ENCODE measurements at places on chromosomes 1 and 21.

DNA sequence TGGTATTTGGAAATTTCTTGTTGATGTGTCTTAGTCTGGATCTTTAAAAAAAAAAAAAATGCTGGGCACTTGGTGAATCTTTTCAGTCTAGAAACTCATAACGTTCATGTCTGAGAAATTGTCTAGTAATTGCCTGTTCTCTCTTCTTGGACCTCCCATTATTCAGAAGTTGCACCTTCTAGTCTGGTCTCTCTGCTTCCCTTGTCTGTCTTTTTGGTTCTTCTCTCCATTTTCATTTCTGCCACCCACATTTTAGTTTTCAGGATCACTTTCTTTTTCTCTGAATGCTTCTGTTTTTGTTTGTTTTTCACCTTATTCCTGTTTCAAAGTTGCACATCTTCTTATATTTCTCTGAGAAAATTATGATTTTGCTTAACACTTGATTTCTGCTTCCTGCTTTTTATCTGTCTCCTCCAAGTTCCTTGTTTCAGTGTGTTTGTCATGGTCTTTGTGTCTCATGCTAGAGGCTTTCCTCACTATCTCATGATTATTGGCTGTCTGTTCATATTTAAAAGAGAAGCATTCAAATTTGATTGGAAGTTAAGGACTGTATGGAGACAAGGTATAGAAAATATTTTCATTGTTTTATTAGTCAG lies 21.3 kb downstream of the BACE2 start:
- no peak for DNase-seq

- DNase-seq = no peak
Measured at GRCh38 chr1:113692824-113693431, 66.4 kb downstream of the PHTF1 start.

GRCh38 chr1:108016451-108016920 lies 51.5 kb upstream of the VAV3 start:
- no peak for DNase-seq

DNA sequence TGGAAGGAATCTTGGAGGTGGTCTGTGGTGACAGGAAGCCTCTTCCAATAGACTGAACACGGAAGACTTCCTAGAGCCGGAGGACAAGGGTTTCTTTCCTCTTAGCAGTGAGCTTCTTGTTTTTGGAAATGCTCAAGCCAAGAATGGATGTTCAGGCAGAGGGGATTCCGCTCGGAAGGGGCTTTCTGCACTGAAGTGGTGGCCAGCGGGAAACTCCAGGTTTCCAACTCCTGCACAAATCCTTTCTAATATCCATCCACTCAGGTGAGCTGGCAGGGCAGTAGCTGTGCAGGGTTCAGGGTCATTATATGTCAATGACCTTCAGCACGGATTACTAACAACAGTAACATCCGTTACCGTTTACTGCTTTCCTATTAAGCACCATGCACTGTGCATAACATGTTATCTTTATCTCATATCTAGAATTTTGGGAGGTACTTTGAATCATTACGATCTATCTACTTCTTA lies 573 bp upstream of the CPT2 start:
- no peak for DNase-seq

DNA sequence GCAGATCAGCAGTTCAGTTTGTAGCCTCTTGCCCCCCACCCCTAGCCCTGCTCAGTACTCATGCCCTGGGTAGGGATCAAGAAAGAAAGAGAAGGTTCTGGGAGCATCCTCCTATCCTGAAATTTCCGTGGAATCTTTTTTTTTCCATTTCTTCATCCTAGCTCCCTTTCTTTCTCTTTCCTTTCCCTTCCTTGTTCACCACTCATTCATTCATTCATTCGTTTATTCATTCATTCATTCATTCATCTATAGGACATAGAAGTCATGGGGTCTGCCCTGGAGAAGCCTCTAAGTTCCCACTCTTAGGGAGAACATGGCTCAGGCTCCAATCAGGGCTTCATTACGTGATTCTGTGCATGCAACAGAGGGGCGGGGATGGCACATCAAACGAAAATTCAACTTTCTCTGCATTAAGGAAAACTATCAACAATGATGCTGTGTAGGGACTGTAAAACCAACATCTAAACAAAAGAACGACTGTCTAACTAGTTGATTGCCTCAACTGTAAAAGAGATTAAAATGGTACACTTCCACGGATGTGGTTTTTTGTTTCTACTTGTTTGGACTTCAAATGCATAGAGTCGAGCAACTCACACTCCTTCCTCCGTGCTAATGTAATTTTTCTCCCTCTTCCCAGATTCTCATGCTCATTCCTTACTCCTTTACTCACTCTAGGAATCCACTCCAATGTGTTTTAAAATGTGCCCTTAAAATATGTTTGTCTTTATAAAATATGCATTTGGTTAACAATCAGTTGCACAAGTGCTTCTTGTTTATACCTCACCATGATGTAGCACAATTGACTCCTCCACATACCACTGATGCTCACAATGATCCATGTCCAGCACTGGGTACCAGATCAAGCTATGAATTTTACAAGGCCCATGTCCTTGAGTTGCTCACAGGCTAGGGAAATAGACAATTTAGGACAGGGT lies 101.2 kb upstream of the SLC2A1 start:
- no peak for DNase-seq

- no peak for DNase-seq
Measured at GRCh38 chr1:12245116-12245515, 15.3 kb downstream of the VPS13D start.

DNA sequence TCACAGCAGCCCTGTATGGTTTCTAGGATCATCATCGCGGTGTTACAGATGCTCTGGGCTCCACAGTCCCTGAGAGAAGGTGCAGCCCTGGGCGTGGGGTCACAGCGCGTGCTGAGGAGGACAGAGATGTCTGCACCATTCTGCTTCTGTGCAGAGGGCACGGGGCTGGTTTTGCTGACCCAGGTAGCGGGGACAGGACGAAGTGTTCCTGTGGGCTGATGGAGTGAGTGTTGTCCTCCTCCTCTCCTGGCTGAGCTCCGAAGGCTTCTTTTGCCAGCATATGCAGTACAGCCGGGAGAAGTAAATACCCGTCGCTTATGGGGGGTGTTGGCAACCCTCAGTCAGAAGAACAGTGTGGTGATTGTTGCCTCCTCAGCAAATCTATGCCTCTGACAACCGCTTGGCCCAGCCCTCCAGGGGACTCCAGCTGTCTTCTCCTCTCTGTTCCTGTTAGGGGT lies 101.5 kb downstream of the DDX20 start:
- no peak for DNase-seq

GRCh38 chr1:152901631-152902030 lies 6.7 kb upstream of the IVL start:
- no peak for DNase-seq

DNA sequence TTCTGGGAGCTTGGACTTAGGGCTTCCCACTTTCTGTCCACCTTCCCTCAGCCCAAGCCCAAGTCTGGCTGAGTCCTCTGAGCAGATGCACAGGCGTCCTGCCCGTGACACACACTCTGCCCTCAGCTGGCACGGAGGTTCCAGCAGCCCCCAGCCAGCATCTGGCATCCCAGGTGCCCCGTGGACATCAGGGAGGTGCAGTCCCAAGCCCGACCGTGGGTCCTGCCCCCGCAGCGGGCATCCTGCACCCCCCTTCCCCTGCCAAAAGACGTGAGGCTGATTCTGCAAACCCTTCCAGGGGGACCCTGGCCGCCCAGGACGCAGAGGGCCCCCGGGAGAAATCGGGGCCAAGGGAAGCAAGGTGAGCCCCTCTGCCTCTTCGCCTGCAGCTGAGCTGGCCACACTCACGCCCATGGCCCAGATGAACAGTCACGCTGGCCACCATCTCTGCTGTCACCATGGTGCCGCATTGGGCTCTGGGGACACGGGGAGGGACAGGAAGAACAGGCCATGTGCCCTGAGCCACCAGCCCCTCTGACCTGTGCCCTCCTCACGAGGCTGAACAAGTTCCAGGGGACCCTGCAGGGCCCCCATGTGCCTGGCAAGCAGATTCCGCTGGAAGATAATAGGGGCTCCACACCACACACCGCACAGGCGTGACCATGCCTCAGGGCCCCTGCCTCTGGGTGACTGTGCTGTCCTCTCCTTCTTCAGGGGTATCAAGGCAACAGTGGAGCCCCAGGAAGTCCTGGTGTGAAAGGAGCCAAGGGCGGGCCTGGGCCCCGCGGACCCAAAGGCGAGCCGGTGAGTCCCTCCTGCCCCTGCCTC lies 20.6 kb downstream of the COL6A2 start:
- DNase-seq = no peak

GRCh38 chr1:53256511-53257453 lies 18.5 kb upstream of the MAGOH start:
- DNase-seq = no peak

GRCh38 chr1:24586119-24586518 lies 30.2 kb downstream of the NCMAP start:
- DNase-seq = no peak

DNA sequence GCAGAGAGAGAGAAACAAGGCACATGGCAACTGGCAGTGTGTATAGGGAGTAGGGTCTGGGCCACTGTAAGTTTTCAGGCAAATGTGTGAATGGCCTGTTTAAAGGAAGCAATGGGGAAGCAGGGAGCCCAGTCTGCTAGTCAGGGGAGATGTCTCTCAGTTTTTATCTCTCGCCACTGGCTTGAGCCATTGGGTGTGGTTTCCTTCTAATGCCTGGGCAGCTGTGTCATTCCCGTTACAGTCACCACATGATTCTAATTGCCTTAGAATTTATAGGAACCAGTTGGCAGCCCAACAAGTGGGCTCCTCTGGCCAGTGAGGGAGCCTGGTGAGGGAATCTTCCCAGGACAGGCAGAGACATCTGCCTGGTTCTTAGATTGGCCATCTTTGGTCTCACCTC lies 182.4 kb downstream of the DISC1 start:
- no peak for DNase-seq

DNA sequence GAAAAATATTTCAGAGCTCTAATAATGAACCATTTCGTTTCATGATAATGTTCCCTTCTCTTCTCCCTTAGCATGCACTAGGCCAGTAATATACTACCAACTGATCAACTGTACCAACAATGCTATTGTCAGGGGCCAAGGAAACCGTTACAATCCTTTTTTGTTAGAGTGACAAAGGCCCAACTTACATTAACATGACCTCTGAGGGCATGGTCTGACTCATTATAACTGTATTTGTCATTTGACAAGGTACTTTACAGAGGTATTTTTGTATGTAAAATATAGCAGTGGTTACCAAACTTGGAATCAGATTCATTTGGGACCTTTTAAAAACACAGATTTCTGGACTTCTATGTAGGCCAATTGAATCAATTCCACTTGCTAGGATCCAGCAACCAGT lies 102.6 kb upstream of the RRP15 start:
- no peak for DNase-seq

DNA sequence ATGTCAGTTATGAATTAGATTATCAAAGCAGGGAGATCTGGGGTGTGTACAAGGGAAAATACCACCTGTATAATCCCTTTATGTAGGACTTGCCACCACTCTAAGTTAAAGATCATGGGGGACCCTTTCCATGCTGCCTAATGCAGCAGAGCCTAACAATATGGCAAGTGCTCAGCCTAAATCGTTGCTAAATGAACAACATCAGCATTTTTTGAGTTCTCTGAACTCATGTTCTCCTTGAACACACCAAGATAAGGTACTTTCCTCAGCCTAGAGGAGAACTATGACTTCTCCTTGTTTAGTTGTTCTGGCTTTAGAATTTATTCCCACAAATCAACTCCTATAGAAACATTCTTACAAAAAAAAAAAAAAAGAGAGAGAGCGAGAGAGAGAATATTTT lies 177.0 kb downstream of the DUSP10 start:
- DNase-seq = no peak

- DNase-seq = no peak
Measured at GRCh38 chr1:35443768-35444518, 113.3 kb downstream of the KIAA0319L start.

- no peak for DNase-seq
Measured at GRCh38 chr21:33984021-33984481, 68.4 kb upstream of the ATP5PO start.

- DNase-seq = no peak
Measured at GRCh38 chr1:71080230-71080738, 551 bp downstream of the ZRANB2 start.

DNA sequence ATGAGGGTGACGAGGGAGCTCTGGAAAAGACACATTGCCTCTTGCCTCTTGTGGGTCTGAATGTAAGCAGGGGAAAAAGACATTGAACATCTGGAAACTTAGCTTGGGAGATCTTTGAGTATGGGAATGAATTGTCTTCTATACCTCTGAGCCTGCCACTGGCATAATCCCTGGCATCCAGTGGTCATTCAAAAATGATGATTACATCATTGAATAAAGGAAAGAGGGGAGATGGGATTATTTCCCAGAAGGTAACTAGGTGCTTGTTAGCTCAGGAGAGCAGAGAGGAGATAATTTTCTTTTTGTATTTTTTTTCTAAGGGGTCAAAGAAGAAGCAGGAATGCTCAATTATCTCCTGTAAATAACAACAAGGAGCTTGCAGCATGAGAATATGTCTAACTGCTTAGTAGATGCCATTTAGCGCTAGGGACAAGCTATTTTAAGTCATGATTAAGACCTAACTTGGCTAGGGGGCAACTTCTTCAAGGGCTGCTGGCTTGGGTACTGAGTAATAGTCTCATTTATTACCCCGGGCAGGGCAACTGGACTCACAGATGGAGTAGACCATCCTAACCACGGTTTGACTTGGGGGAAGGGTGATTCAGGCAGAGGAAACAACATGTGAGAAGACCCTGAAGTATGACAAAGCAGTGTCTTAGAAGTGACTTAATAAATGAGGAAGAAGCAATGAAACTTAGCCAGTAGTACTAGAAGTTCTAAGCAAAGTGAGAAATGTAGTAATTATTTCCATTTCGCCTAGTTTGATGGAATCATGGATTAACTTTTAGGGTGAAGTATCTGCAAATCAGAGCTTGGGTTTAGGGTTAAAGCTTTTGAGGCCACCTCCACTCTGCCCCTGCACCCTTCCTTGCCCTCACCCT lies 11.0 kb upstream of the XCL2 start:
- no peak for DNase-seq
